ENCODE measurements at places on chromosomes 16 and 17. TPM values are rescaled to one million over a fixed set of nuclear protein-coding genes. Genes with fewer than 3 reads are reported as not detected.

CCL17 gene
- 2.9 TPM for total RNA-seq

PRRT2 gene
- 1.5 TPM for total RNA-seq

ANTKMT gene
- 34.3 TPM for total RNA-seq

KIF19 gene
- total RNA-seq = 0.18 TPM

SKAP1 gene
- 81.3 TPM for total RNA-seq

PRM1 gene
- total RNA-seq = not detected

KLHL10 gene
- total RNA-seq = 0.36 TPM

SOX15 gene
- total RNA-seq = not detected

SLC47A1 gene
- 0.11 TPM for total RNA-seq

TPSG1 gene
- not detected for total RNA-seq

GRCh38 chr17:72146371-72146770, 25.6 kb downstream of the SOX9 start:
- H3K4me1 ChIP-seq = no peaks in the 10 kb centered on the region
- no peaks in the 10 kb centered on the region for H3K36me3 ChIP-seq
- no peak overlapping the region for H3K27ac ChIP-seq
- DNase-seq = no peak
- no peak overlapping the region for H3K4me3 ChIP-seq
- peaks cover 1% of the 10 kb centered on the region for H3K27me3 ChIP-seq

DNA sequence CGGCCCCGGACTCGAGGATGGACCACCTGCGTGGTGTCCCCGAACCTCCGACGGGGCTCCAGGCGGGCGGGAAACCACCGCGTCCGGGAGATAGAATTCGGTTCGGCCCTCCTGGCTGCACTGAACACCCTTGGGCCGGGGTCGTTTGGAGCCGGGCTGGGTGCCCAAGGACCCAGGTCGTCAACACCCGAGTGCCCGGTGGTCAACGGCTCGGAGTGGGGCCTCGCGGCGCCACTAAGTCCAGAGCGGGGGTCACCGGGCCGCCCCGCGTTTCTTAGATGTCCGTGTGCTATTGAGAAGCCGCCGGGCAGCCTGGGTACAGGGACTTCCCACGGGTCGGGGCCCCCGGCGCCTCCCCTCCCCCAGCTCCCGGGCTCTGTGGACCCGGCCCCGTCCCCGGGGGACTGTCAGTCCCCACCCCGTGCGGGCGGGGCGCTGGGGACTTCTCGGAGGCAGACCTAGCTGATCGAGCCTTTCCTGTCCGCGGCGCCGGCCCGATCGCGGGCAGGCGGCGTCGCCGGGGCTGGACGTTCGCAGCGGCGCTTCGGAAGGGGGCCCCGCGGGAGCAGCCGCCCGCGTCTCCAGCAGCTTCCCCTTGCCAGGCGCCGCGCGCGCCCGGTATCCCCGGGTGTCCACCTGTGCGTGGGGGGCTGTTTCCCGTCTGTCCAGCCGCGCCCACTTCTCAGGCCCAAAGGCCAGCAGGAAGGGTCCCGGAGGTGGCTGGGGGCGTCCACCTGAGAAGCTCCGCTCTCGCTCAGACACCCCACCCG, 655 bp upstream of the NPTX1 start:
- H3K4me1 ChIP-seq = peaks cover 14% of the 10 kb centered on the region
- no peak overlapping the region for H3K4me3 ChIP-seq
- no peak for DNase-seq
- H3K36me3 ChIP-seq = no peaks in the 10 kb centered on the region
- H3K27ac ChIP-seq = no peak overlapping the region

GRCh38 chr16:88497561-88498462, 44.7 kb downstream of the ZFPM1 start:
- no peak for DNase-seq
- H3K27ac ChIP-seq = no peak overlapping the region
- peaks cover 1% of the 10 kb centered on the region for H3K4me1 ChIP-seq

- no peaks in the 10 kb centered on the region for H3K36me3 ChIP-seq
- peaks cover 7% of the 10 kb centered on the region for H3K4me1 ChIP-seq
- no peaks in the 10 kb centered on the region for H3K27me3 ChIP-seq
- no peak overlapping the region for H3K27ac ChIP-seq
- no peak for DNase-seq
- H3K4me3 ChIP-seq = no peak overlapping the region
Observed at GRCh38 chr16:23320693-23321092, 18.6 kb downstream of the SCNN1B start.

- H3K36me3 ChIP-seq = no peaks in the 10 kb centered on the region
- peaks cover 9% of the 10 kb centered on the region for H3K27me3 ChIP-seq
- peaks cover 3% of the 10 kb centered on the region for H3K4me1 ChIP-seq
- no peak for DNase-seq
- H3K4me3 ChIP-seq = no peak overlapping the region
- no peak overlapping the region for H3K27ac ChIP-seq
Observed at GRCh38 chr17:65402513-65403496, 158.6 kb downstream of the AXIN2 start.

- H3K27ac ChIP-seq = no peak overlapping the region
- H3K27me3 ChIP-seq = peaks cover 19% of the 10 kb centered on the region
- no peak overlapping the region for H3K4me3 ChIP-seq
- H3K36me3 ChIP-seq = peaks cover 6% of the 10 kb centered on the region
- H3K4me1 ChIP-seq = peaks cover 5% of the 10 kb centered on the region
Observed at GRCh38 chr16:9013508-9013864, 49.8 kb upstream of the USP7 start.

GRCh38 chr16:81873843-81874752, 95.0 kb downstream of the PLCG2 start:
- no peak overlapping the region for H3K4me3 ChIP-seq
- H3K27me3 ChIP-seq = no peaks in the 10 kb centered on the region
- peak; percentile 85 for DNase-seq
- no peaks in the 10 kb centered on the region for H3K36me3 ChIP-seq
- H3K4me1 ChIP-seq = peaks cover 11% of the 10 kb centered on the region

GRCh38 chr17:51325471-51325870, 65.1 kb downstream of the UTP18 start:
- no peak overlapping the region for H3K27ac ChIP-seq
- H3K4me3 ChIP-seq = no peak overlapping the region
- H3K36me3 ChIP-seq = no peaks in the 10 kb centered on the region
- DNase-seq = no peak
- peaks cover 5% of the 10 kb centered on the region for H3K27me3 ChIP-seq
- H3K4me1 ChIP-seq = no peaks in the 10 kb centered on the region

- peak overlapping the region; percentile 78 for H3K4me3 ChIP-seq
- H3K4me1 ChIP-seq = peaks cover 26% of the 10 kb centered on the region
- H3K27me3 ChIP-seq = no peaks in the 10 kb centered on the region
- H3K36me3 ChIP-seq = peaks cover 5% of the 10 kb centered on the region
Observed at GRCh38 chr16:53433509-53433908, 762 bp upstream of the RBL2 start.

- no peak overlapping the region for H3K27ac ChIP-seq
- no peaks in the 10 kb centered on the region for H3K27me3 ChIP-seq
- no peak overlapping the region for H3K4me3 ChIP-seq
- no peak for DNase-seq
Observed at GRCh38 chr16:89678258-89678657, 8.2 kb upstream of the CDK10 start.

- no peaks in the 10 kb centered on the region for H3K27me3 ChIP-seq
- DNase-seq = peak; percentile 51
- peaks cover 37% of the 10 kb centered on the region for H3K36me3 ChIP-seq
Observed at GRCh38 chr16:30354423-30355143, 525 bp downstream of the CD2BP2 start.

- no peak overlapping the region for H3K27ac ChIP-seq
- DNase-seq = peak; percentile 13
- H3K36me3 ChIP-seq = no peaks in the 10 kb centered on the region
- H3K27me3 ChIP-seq = peaks cover 4% of the 10 kb centered on the region
Observed at GRCh38 chr16:27982184-27982583, 81.3 kb downstream of the GSG1L start.

GRCh38 chr16:29972500-29972899, 1.2 kb upstream of the TAOK2 start:
- H3K36me3 ChIP-seq = peaks cover 21% of the 10 kb centered on the region
- peaks cover 30% of the 10 kb centered on the region for H3K4me1 ChIP-seq
- no peak for DNase-seq
- H3K4me3 ChIP-seq = no peak overlapping the region

DNA sequence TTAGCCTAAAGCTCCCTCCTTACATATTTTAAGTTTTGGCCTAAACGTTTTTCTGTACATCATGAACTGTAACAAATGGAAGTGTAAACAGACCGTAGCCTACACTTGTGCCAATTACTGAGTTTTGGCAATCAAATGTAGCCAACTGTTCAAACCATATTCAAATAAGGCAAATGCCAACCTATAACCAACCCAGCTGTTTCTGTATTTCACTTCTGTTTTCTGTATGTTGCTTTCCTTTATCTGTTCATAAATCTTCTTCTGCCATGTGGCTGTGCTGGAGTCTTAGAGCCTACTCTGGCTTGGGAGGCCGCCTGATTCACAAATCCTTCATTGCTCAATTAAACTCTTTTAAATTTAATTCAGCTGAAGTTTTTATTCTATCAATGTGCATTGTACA, 6.9 kb upstream of the C16orf78 start:
- H3K36me3 ChIP-seq = no peaks in the 10 kb centered on the region
- H3K27me3 ChIP-seq = peaks cover 5% of the 10 kb centered on the region
- no peak overlapping the region for H3K27ac ChIP-seq
- H3K4me1 ChIP-seq = no peaks in the 10 kb centered on the region
- DNase-seq = no peak

- no peak overlapping the region for H3K27ac ChIP-seq
- no peak overlapping the region for H3K4me3 ChIP-seq
- H3K27me3 ChIP-seq = no peaks in the 10 kb centered on the region
- H3K4me1 ChIP-seq = peaks cover 26% of the 10 kb centered on the region
Observed at GRCh38 chr17:35709874-35710273, 21.6 kb upstream of the RASL10B start.

DNA sequence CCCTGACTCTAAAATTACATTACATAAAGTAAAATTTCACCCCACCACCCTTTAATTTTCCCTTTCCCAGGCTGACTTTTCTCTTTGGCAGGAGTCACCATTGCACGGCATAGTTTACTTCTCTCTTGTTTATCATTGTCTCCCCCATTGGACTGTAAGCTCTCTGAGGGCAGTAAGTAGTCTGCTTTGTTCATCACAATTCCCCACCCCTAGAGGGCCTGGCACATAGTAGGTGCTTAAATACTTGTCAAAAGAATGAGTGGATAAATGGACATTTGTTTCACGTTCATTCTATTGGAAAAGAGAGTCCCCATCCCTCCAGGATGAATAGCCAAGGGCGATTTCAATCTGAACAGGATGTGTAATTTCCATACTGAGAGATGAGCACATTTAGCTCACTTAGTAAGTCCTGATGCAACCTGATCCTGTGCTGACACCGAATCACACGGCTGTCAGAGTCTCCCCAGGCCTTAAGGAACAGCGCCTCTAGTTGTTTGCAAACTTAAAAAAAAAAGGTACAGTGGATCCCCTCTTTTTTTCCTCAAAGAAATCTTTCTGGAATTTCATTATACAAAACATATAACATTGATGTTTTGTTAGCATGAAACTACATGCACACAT, 54.0 kb downstream of the AKAP1 start:
- no peak overlapping the region for H3K27ac ChIP-seq
- H3K36me3 ChIP-seq = no peaks in the 10 kb centered on the region
- DNase-seq = no peak
- H3K27me3 ChIP-seq = no peaks in the 10 kb centered on the region
- peaks cover 12% of the 10 kb centered on the region for H3K4me1 ChIP-seq
- no peak overlapping the region for H3K4me3 ChIP-seq

DNA sequence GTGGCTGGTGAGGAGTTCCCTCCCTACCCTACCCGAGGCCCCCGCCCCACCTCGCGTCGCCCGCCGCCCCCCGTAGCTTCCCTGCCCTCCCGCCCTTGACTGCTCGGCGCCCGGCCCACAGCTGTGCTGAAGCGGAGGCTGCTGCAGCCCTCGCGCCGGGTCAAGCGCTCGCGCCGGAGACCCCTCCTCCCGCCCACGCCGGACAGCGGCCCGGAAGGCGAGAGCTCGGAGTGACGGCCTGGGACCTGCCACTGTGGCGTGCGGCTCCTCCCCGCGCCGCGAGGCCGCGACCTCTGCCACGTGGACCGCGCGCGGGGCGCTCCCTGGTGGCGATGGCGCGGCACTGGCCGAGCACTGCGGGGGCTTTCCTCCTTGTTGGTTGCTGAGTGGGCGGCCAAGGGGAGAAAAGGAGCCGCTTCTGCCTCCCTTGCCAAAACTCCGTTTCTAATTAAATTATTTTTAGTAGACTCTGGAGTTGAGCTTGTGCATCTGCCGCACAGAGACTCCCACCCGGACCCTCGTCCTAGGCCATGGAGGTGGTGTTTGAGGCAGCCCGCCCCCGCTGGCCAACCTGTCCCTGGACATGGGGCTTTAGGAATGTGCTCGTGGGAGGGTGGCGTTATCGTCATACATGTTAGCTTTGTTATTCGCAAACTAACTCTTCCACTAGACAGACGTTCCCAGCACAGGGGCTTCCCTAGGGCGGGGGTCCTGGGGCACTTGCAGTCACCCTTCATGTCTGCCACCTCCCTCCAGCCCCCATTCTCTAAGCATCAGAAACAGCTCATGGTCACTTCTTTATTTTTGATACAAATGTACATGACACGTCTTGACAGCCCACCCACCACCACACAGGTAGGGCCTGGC, 4.4 kb downstream of the TP53I13 start:
- H3K36me3 ChIP-seq = peaks cover 15% of the 10 kb centered on the region
- DNase-seq = peak; percentile 76
- peaks cover 23% of the 10 kb centered on the region for H3K4me1 ChIP-seq
- H3K27ac ChIP-seq = no peak overlapping the region

DNA sequence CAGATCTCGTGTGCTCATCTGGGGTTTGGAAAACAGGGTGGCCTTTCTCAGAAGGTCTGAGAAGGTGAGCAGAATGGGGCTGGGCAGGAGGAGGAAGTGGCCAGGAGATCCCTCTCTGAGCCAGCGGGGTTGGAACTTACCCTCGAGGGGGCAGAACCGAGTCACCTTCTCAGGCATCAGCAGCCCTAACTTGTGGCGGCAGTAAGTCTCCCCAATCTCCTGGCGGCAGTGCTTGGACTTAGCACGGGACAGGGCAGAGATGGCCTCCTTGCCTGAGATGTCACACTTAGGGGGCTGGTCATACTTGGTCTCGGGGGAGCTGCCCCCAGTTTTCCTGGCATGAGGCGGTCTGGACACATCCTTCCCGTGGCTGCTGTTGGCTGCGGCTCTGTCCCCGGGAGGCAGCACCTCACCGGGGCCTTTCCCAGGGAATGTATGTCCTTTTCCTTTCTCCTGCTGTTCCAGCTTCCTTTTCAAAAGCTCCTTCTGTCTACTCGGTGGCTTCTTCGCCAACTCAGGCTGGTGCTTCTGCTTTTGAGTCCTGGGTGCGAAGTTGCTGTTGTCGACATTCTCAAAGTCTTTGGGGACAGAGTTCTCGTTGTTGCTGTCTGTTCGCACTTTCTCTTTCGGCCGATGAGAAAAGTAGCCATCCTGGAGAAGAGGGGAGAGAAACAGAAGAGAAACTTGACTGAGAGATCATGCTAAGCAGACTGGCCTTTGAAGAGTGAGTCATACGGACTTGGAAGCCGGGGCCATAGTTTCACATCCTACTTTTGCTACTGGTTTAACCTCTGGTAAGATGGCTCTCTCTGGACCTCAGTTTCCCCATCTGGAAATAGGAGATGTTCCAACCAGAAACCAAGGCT, 211.7 kb downstream of the XYLT1 start:
- H3K27me3 ChIP-seq = no peaks in the 10 kb centered on the region
- H3K4me1 ChIP-seq = peaks cover 19% of the 10 kb centered on the region
- H3K36me3 ChIP-seq = peaks cover 2% of the 10 kb centered on the region
- H3K4me3 ChIP-seq = no peak overlapping the region
- peak; percentile 32 for DNase-seq

Measured in activated CD8-positive, alpha-beta T cell treated with anti-CD3 and anti-CD28 coated beads for 36 hours (primary cell).